ENCODE measurements at places on chromosomes 4 and X.

DNA sequence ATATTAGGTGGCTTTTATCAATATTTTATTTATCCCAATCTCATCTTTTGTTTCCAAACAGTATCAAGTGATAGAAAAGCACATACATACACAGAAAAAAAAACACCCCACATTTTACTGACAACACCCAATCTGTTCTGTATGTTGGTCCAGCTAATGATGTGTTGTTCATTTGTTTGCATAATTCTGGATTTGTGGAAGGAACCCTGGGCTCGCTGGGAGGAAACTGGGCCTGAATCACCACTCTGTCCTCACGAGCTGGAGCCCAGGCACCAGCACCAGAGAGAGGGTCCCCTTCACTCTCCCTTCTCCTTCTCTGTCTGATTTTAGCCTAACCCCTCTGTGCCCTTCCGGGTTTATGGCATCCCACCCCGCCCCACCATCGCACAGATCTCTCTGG lies 79.8 kb downstream of the PSAPL1 start:
- no peak for DNase-seq

DNA sequence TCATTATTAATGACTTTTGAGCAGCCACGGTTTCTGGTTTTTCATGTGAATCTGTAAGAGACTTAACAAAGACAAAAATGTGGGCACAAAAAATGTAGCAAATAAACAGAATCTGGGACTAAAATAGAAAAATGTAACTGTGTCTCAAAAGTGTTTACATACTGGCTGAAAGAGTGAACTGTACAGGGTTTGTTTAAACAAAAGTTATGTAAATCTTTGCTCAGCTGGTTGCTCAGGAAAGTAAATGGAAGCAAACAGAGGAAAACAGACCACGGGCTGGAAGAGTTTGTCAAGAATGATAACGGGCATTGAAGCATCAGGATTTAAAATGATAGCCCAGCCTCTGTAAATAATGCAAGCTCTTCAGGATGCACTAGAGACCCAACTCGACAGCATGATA lies 921.8 kb upstream of the FTHL17 start:
- DNase-seq: no peak

DNA sequence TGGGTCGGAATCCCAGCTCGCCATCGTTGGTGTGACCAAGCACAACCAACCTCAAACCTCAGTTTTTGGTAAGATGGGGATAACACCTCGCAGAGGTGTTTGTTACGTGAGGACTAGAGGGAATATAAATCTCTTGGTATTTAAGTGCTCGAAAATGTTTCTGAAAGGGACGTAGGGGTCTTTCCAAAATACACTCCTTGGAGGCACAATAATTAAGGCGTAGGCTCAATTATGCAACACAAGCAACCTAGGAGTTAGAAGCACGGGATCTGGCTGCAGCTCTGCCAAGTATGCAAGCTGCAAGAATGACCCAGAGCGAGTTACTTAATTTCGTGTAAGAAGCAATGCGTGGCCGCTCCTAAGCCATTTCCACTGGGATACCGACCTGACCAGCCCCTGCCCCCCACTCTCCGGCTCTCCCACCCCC lies 552 bp downstream of the ADH5 start:
- DNase-seq: peak; percentile 80

GRCh38 chr4:15320121-15320678 lies 107.6 kb upstream of the C1QTNF7 start:
- DNase-seq: no peak

DNA sequence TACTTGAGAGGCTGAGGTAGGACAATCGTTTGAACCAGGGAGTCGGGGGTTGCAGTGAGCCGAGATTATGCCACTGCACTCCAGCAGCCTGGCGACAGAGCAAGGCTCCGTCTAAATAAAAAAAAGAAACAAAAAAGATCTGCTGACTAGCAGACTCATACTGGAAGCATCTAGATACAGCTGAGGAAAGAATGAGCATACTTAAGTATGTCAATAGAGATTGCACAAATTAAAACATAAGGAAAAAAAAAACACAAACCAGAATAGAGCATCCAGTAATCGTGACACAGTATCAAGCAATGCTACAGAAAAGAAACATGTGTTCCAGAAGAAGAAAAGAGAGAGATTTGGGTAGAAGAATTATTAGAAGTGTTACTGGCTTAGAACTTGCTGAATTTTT lies 105.5 kb upstream of the SPOCK3 start:
- DNase-seq: no peak

DNA sequence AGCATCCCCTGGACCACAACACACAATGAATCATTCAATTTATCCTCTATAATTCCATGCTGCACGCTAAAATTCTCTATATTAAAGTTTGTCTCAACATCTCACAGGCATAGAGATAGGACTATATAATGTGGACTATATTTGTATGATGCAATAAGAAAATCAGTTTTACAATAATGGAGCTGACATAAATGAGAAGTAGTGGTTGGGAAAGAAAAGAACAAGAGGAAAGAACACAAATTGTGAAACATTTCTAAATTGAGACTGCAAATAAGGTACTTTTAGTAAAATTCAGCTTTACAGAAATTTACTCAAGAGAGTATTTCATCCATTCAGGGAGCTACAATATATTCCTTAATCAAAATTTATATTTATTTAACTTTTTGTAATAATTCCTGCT lies 120.4 kb downstream of the ARAP2 start:
- no peak for DNase-seq

DNA sequence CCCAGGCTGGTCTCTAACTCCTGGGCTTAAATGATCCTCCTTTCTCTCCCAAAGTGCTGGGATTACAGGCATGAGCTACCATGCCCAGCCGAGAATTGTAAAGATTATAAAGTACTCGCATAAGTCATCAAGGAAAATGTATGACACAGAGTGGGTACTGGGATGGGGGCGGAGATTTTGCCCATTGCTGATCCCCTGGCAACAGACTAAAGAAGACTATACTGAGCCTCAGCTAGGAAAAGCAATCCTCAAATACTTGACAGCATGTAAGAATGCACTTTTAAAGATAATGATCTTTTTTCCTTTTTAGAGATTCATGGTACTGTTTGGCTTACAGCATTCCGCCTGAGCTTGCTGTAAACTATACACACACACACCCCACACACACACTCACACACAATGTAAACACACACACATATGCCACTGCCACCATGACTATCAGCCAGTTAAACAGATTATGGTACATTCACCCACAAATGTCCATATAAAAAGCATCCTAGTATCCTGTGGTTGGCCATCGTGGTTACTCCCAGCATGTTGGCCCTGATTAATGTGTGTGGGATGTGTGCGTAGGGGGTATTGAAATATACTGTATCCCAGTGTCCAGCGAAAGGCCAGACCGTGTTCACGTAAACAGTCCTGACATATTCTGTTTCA lies 113.0 kb downstream of the AMELX start:
- DNase-seq: peak; percentile 71

DNA sequence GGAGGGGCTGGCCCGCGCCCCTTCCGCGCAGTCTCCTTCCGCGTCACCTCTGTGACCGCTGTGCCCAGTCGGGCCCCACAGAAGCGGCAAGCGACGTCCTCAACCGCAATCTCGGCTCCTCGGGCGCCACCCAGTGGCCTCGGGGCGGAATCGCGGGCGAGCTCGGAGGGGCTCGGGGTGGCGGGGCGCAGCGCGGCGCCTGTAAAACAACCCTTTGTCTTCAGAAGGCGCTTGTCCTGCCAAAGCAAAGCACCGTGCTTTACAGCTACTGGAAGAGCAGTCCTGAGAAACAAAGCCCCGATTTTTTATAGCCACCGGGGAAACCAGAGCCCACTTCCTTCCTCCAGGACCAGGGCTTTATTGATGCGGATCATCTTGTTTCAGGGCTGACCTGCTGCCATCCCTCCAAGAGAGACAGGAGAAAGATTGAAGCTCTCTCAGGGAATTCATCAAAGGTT lies 37.3 kb upstream of the CDKN2AIP start:
- DNase-seq: peak; percentile 74

GRCh38 chr4:7390906-7391636 lies 43.7 kb downstream of the PSAPL1 start:
- DNase-seq: no peak

DNA sequence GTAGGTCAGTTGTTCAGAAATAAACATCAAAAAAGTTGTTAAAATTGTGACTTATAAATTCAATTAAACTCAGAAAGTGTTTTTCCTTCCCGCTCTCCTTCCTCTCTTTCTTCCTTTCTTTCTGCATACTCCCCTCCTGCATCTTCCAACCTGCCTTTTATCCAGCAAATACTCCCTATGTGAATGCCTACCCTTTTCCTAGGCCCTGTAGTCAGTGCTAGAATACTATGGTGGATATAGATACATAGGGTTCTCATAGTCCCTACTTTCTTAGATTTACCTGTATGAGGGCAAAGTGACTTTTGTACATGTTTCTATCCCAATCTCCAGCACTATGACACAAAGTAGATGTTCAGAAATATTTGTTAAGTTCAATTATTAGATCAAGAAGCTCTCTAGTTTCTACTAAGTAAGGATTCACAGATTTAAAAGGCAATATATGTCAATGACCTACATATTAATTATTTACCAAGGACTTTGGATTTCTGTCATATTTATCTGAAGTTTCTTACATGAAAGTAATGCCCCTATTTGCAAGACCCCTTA lies 732 bp downstream of the SULT1E1 start:
- no peak for DNase-seq

- DNase-seq: peak; percentile 31
Observed at GRCh38 chrX:48496660-48497059, 12.1 kb upstream of the PORCN start.

- no peak for DNase-seq
Observed at GRCh38 chrX:71664889-71665491, 2.4 kb upstream of the LOC101059915 start.

DNA sequence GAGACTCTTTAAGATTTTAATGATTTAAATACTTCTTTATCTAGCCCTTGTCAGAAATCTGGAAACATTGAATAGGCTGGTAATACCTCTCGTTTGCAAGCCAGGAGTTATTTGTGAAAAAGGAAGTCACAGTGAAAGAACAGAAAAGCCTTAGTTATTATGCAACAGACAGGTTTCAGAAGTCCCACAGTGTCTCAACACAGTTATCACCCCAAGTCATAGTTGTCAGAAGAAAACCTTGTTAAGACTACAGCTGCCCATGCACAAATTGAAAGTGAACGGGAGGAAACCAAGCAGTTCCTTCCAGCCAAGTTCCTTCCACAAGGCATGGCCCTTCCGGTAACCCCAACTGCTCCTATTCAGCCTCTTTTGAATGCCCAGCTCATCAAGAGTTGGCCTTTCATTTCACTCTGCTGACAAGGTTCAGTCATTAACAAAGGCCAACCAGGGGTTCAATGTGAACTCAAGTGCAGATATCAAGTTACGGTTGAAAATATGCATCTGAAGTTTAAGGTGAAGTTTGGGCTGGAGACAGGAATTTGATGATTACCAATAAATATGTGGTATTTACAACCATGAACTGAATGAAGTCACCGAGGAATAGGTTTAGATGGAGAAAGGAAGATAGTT lies 15.6 kb downstream of the ALPK1 start:
- DNase-seq: no peak

DNA sequence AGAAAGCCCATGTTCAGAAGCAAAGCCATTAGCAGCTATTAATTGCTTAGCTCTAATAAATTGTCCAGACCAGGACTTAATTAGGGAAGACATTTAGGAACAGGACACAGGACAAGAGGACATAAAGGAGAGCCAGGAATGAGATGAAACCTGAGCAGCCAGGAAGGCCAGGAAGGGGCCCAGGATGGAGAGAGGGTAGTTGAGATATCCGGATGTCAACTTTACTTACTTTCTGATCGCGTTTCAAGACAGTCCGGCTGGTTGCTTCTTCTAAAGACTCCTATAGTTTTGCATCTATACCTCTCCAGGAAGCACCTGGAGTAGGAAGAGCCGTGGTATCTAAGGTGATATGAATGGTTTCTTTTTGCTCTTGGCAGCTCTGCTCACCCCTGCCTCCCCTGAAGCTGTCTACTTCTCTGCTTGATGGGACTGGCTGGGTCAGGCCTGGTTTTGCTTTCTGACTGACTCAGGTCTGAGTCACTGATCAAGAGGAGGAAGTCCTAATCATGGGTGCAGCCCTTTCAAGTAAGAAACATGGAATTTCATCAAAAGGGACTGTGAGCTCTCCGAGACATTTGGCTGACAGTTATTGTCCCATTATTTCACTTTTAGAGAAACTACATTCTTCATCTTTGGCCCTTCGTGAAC lies 733.3 kb downstream of the RPA4 start:
- peak; percentile 74 for DNase-seq

GRCh38 chr4:130468340-130468739 lies 1372.4 kb downstream of the C4orf33 start:
- no peak for DNase-seq

- DNase-seq: no peak
Observed at GRCh38 chrX:111039606-111040005, 56.4 kb upstream of the PAK3 start.

DNA sequence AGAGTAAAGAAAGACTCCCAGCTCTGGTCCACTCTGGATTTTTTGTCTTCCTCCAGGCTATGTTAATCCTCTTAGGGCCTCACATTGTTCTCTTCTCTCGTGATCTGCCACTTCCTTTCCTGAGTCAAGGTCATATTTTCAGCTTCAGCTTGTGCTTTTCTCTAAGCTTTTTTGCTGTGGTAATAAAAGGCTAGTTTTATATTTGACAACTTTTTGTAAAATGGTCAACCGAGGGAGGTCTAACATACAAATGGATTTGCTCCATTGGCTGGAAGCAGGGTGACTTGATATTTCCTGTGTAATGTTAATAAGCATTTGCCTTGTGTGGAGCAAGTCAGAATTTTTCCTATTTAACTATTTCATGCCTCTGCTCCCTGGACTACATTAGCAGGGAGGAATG lies 239.7 kb downstream of the RAB28 start:
- DNase-seq: no peak

DNA sequence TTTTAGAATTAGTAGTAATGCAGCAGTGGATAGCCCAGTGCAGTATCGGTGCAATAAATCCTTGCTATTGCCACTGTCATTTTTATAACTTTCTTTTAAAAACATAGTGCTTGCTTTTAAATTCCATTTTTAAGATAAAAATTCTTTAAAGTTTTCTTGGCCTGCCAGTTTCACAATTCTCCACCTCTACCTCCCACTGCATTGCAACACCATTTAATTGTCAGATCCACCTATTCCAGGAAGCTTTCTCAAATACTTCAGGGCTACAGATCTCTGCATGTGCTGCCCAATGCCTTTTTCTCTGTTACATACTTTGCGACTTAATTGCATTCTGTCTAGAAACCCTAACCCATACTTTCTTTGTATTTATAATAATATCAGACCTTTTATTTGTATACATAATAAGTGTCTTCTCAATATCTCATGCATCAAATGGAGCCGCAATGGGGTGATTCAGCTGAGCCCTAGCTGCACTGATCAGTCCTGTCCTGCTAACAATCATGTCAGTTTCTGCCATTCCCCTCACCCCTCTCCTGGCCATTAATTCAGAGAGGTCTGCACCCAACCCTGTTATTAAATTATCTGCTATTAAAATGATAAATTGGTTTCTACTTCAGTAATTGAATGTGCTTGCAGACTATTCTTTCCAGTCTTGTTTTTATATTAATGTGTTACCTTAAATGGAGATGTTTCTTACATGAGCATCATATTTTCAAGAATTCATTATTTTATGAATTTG lies 193.1 kb downstream of the SLIT2 start:
- DNase-seq: no peak

All from EH (cell line).